ENCODE measurements at places on chromosomes 6 and 20.

GRCh38 chr6:74671558-74672025 lies 534.3 kb downstream of the COL12A1 start:
- no peak for DNase-seq

GRCh38 chr20:60117065-60117464 lies 158.8 kb downstream of the CDH26 start:
- DNase-seq, result no peak

GRCh38 chr6:142011156-142011555 lies 121.6 kb upstream of the GJE1 start:
- DNase-seq, result no peak

DNA sequence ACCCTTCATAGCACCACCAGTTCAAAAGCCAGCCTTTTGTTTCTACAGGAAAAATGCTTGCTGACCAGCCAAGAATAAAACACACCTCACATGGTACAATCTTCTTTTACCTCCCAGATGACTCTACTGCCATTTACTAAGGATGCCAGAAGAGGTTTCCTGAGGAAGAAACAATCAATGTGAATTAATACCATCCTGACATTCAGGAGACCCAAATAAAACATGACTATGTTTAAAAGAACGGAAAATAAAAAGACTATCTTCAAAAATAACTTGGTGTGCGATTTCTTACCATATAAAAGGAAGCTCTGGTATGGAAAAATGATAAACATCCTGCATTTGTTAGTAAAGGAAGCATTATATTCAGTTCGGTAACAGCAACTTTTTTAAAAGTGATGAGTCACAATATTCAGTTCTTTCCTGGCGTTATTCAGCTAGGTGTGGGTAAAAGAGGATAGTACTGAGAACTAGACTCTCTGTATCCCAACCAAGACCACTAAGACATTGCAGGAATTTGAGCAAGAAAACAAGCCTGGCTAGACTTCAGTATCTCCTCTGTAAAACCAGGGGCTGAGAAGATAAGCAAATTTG lies 16.3 kb downstream of the COL21A1 start:
- DNase-seq, result no peak

- no peak for DNase-seq
These were observed 25.3 kb downstream of the GMDS start for GRCh38 chr6:2220154-2220553.

- DNase-seq, result no peak
These were observed 7.3 kb upstream of the NAA20 start for GRCh38 chr20:20009784-20010253.

- DNase-seq, result no peak
These were observed 101.8 kb upstream of the PREP start for GRCh38 chr6:105504706-105505105.

- DNase-seq, result no peak
These were observed 69.7 kb downstream of the CBLN4 start for GRCh38 chr20:55935448-55936208.
